Stimulated activated CD4-positive, alpha-beta T cell treated with anti-CD3 and anti-CD28 coated beads, Interleukin-15, amount 100 ng/mL, for 1 hour (primary cell): ENCODE measurements at places on chromosomes 2 and 18.

- DNase-seq, result no peak
Measured at GRCh38 chr2:164810843-164811242, 30.8 kb downstream of the COBLL1 start.

GRCh38 chr2:222064286-222064685 is 234.5 kb downstream of the PAX3 start:
- DNase-seq, result no peak

GRCh38 chr18:35474884-35475283 is 22.9 kb downstream of the INO80C start:
- no peak for DNase-seq

- no peak for DNase-seq
Measured at GRCh38 chr2:102141011-102141943, 1.3 kb upstream of the IL1R1 start.
